AG04450 (cell line): ENCODE measurements at places on chromosomes 7 and 10. TPM values are rescaled to one million over a fixed set of nuclear protein-coding genes. Genes with fewer than 3 reads are reported as not detected.

TFPI2 gene
- 27.9 and 31.0 TPM in 2 replicates for polyA plus RNA-seq

POLR1F gene
- 14.8 and 23.6 TPM in 2 replicates for polyA plus RNA-seq

CCDC7 gene
- 1.1 and 1.9 TPM in 2 replicates for polyA plus RNA-seq

IQUB gene
- polyA plus RNA-seq, result 0.06 and 0.15 TPM in 2 replicates

LIPK gene
- not detected in 2 replicates for polyA plus RNA-seq
